ENCODE measurements at places on chromosomes 1 and 21.

DNA sequence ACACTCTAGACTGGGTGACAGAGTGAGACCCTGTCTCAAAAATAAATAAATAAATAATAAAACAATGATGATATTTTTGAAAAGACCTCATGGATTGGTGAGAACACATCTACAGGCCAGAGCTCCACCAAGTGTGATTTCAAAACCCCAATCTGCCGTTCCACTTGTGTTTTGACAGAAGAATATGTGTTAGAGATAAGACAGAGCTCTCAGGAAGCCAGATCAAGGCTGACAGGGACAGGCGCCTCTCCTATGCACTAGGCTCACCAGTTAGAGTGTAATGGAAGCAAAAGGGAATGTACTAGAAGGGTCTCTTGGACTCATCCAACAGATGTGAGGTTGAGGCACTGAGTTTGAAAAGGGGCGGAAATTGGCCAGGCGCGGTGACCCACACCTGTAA is 110.7 kb upstream of the ERRFI1 start:
- no peak for DNase-seq

GRCh38 chr1:109083923-109084322 is 6.6 kb upstream of the TMEM167B start:
- no peak for DNase-seq

DNA sequence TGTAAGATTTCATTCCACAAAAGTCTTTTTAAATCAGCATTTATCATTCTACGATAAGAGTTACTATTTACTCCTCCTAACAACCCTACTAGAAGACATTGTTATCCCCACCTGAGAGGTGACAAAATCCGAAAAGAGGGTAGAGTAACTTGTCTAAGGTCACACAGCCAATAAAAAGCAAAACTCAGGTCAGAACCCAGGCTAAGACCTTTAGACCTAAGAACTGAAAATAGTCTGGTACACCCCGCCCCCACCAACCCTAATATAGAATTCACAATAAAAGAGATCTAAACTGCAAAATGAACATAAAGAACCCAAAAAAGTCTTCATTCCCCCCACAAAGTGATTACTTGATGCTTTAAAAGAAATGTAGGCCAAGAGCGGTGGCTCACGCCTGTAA is 18.6 kb downstream of the COA7 start:
- no peak for DNase-seq

- no peak for DNase-seq
Measured at GRCh38 chr1:173112129-173112528, 61.4 kb upstream of the TNFSF18 start.

- no peak for DNase-seq
Measured at GRCh38 chr1:207217778-207218511, 103.5 kb upstream of the CD55 start.

- DNase-seq = no peak
Measured at GRCh38 chr1:25773441-25774125, 26.4 kb upstream of the SELENON start.

- no peak for DNase-seq
Measured at GRCh38 chr21:32316361-32317215, 17.9 kb downstream of the MRAP start.
